AG04449 (cell line): ENCODE measurements at places on chromosomes 12 and 14.

DNA sequence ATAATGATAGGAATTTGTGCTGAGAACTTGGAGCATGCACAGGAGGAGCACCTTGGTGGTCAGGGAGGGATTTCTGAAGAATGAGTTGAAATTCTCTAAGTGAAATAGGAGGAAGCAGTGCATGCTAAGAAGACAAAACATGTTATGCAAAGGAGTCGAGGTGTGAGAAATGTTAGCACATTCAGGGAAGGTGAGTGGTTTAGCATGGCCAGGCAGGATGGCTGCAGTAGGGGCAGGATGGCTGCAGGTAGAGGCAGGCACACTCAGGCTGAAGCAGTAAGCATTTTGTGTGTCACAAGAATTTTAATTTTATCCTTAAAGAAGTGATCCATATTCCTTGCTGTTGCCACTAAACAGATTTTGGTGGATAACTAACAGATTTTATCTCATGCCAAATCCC lies 46.3 kb downstream of the CATSPERB start:
- no peak for DNase-seq

DNA sequence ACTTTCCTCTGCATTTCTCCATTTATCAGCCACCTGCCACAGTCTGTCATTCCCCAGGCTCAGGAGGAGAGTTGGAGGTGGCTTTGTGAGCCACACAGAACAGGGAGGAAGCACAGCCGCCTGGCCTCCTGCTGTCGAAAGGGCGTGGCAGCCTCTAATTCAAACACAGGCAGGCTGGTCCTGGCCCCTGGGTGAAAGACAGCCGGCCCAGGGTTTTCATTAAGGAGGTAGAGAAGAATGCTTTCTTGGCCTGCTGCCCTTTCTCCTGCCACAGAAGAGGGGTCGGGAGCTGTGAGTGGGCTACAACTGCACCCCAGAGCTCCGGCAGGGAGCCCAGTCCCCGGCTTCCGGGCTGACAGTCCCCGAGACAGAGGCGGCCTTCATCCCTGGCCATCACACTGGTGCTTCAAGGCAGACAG lies 108.6 kb upstream of the FZD10 start:
- no peak for DNase-seq

- DNase-seq = no peak
These were observed 142.3 kb upstream of the IGF1 start for GRCh38 chr12:102622618-102623017.

DNA sequence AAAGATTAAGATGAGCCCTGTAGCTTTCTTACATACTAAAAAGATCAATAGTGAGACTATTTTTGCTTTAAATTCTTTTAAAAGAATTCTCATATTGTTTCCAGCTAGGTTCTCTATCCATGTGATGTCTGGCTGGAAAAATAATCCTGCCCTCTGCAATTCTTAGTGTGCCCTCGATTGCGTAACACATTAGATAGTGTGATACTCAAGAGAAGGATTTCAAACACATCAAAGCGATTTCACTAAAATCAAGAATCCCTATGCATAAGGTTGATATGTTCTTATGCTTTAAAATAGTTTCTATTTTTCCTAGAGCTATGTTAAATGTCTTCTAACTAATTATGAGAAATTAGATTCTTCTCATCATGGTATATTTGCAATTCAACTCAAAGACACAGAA lies 127.3 kb upstream of the PLEKHA5 start:
- no peak for DNase-seq

DNA sequence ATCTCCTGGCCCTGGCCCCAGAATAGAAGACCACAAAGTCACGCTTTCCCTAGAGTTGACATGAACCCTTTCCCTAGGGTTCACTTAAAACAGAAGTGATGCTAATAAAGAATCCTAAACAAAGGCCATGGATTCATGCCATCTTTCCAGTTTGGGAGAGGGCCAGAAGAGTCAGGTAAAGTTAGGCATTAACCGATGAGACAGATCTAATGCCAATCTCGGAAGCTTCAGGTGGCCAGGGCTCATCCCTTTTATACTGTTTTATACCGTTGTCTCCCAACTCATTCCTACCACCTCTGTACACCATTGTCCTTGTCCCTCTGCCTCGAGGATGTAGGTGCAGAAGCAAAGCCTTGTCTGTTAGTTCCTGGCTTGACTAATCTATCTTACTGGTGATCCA lies 22.8 kb upstream of the ACTR10 start:
- DNase-seq = no peak

- DNase-seq = peak; percentile 3
These were observed 231.2 kb downstream of the ETNK1 start for GRCh38 chr12:22856178-22856577.

GRCh38 chr12:9650151-9650576 lies 19.3 kb upstream of the CLEC2D start:
- DNase-seq = no peak

- no peak for DNase-seq
These were observed 95.5 kb upstream of the GARIN6 start for GRCh38 chr12:99552022-99552421.
